ENCODE measurements at places on chromosomes 12 and 14.

- peak; percentile 14 for DNase-seq
These were observed 68.5 kb upstream of the CAPRIN2 start for GRCh38 chr12:30823156-30823699.

GRCh38 chr14:98103705-98104104, 1168.3 kb downstream of the BCL11B start:
- no peak for DNase-seq

GRCh38 chr14:64038841-64039542, 186.2 kb downstream of the SYNE2 start:
- DNase-seq, result no peak

GRCh38 chr12:76422154-76422542, 73.9 kb upstream of the BBS10 start:
- DNase-seq, result no peak

- peak; percentile 41 for DNase-seq
These were observed 19.6 kb downstream of the POMT2 start for GRCh38 chr14:77301103-77301502.

DNA sequence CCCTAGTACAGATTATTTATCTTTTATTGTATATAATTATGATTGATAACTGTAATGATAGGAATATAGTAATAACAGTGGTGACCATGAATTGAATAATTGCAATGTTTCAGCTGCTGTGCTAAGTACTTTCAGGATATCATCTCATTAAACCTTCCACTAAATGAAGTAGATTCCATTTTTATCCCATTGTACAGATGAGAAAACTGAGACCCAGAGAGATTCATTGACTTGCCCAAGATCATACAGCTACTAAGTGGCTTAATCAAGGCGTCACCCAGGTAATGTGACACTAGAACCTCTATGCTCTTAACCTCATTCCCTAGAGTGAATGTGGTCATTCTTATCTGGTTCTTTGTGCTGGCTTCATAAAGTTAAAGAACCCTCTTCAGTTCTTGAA, 124.6 kb downstream of the KTN1 start:
- DNase-seq, result no peak

GRCh38 chr12:83343767-83344166, 657.1 kb downstream of the TMTC2 start:
- no peak for DNase-seq

All from activated CD4-positive, alpha-beta T cell treated with anti-CD3 and anti-CD28 coated beads for 4 hours (primary cell).